ENCODE measurements at places on chromosomes 7 and 10.

DNA sequence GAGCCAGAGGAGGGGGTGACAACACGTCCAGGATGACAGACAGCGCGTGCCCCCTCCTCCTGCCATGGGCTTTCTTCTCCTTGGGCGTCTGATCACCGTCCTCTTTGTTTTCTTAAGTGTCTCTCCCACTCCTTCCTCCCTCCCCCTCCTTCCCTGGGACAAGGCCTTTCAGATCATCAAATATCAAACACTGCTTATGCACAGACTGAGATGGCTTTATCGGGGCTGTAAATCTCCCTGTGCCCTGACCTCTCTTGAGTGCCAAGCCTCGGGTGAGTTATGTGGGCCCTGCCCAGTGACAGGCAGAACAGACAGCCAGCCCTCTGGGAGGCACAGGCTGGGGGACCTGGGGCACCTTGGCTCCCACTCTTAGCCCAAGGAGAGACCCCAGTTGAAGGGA is 116.4 kb downstream of the C10orf105 start:
- DNase-seq = no peak

- DNase-seq = no peak
Observed at GRCh38 chr7:102008535-102009262, 191.3 kb downstream of the CUX1 start.

DNA sequence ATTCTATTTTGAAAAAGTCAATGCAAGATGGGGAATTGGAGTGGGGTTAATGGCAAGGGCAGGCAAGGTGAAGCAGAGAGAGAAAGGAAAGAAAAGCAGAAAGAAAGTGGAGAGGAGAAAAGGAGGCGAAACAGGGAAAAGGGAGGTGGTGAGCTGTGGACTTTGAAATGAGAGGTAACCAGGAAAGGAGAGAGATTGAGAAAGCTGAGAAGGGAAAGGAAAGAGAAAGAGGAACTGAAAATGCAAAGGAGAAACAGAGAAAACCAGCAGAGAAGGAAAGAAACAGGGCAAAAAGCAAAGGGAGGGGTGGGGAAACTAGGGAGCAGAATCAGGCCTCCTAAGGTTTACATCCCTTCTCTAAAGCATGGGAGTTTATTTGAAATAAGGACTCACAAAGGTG is 72.5 kb upstream of the TPK1 start:
- DNase-seq = no peak

- DNase-seq = no peak
Observed at GRCh38 chr7:135441791-135442190, 68.1 kb downstream of the CNOT4 start.

GRCh38 chr10:7560519-7560918 is 106.2 kb downstream of the ITIH5 start:
- DNase-seq = no peak

- DNase-seq = no peak
Observed at GRCh38 chr7:106608661-106609060, 52.3 kb downstream of the CCDC71L start.

- DNase-seq = no peak
Observed at GRCh38 chr7:48959676-48960075, 35.3 kb downstream of the CDC14C start.

GRCh38 chr7:84513061-84513460 is 318.5 kb upstream of the SEMA3A start:
- DNase-seq = no peak

- no peak for DNase-seq
Observed at GRCh38 chr10:12482587-12482986, 133.2 kb downstream of the CAMK1D start.

DNA sequence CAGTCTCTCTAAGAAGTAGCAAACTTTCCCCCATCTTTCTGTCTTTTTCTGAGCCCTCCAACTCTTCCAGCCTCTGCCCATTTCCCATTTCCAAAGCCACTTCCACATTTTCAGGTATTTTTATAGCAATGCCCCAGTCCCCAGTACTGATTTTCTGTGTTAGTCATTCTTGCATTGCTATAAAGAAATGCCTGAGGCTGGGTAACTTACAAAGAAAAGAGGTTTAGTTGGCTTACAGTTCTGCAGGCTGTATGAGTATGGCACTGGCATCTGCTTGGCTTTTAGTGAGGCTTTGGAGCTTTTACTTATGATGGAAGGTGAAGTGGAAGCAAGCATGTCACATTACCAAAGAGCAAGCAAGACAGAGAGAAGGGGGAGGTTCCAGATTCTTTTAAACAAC is 17.2 kb downstream of the PLCE1 start:
- no peak for DNase-seq

DNA sequence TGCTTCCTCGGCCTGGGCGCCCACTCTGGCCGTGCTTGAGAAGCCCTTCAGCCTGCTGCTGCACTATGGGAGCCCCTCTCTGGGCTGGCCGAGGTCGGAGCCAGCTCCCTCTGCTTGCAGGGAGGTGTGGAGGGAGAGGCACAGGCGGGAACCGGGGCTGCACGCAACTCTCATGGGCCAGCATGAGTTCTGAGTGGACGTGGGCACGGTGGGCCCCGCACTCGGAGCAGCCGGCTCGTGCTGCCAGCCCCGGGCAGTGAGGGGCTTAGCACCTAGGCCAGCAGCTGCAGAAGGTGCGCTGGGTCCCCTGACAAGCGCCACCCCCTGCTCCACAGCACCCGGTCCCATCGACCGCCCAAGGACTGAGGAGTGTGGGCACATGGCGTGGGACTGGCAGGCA is 9.0 kb upstream of the PDK4 start:
- no peak for DNase-seq

DNA sequence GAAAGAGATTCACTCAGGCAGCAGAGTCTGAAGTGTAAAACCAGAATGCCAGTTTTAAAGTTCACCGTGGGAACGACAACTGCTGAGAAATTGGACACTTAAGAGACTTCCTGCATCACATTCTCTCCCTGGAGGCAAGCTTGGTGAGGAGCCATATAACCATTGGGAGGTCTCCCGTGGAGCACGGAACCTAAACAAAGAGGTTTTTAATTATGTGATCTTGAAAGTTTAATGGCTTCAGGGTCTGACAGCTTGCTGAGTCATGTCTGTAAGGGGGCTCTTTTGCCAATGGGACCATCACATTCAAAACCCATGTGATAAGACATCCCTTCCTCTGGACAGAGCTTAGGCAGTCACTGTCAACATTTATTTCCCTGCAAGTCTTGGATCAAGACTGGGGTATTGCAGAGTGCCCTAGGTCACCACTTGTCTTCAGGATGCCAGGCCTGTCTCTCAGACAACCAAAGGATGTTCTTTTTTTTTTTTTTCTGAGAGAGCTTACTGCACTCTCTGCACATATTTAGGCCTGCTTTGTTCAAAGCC is 674.4 kb downstream of the TYW1 start:
- DNase-seq = no peak

DNA sequence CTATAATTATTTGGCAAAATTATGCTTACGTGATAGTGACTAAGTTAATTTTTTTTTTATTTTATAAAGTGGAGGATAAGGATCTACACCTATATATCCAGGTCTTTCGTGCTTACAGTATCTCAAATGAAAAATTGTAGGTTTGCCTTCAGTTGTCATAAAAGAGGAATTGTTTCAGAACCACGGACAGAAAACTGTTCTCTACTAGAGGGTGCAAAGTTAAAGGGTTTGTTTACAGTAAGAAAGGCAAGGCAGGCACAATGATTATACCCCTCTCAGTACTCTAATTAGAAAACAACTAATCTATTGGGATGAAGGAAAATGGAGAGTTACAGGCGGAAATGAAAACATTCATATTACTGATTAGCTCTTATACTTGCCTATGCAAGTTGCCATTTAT is 1.5 kb downstream of the PCLO start:
- no peak for DNase-seq

DNA sequence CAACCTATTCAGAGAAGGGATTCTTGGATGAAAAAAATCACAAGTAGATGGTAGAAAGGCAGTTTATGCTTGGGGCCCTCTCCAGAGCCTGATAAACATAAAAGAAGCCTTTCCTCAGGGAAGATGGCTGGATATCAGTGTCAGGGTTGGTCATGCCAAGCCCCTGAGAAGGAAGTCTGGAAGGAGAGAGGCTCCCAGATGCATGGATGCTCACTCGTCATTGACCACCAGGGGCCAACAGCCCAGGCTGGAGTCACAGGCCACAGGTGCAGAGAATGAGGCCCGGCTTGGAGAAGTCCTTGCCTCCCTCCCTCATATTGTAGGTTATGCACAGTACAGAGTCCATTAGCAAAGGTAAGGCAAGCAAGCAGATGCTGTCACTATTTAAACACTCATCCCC is 506.7 kb downstream of the GRID1 start:
- DNase-seq = no peak

- no peak for DNase-seq
Observed at GRCh38 chr7:155986497-155987160, 174.4 kb upstream of the SHH start.

- no peak for DNase-seq
Observed at GRCh38 chr10:94623572-94623971, 60.0 kb upstream of the CYP2C18 start.

- no peak for DNase-seq
Observed at GRCh38 chr7:8109196-8110022, 140.8 kb downstream of the GLCCI1 start.

- DNase-seq = no peak
Observed at GRCh38 chr10:4188406-4188805, 403.4 kb upstream of the KLF6 start.

GRCh38 chr10:98391065-98391464 is 23.9 kb downstream of the PYROXD2 start:
- DNase-seq = no peak

- DNase-seq = no peak
Observed at GRCh38 chr10:113921561-113922370, 67.3 kb downstream of the NHLRC2 start.

DNA sequence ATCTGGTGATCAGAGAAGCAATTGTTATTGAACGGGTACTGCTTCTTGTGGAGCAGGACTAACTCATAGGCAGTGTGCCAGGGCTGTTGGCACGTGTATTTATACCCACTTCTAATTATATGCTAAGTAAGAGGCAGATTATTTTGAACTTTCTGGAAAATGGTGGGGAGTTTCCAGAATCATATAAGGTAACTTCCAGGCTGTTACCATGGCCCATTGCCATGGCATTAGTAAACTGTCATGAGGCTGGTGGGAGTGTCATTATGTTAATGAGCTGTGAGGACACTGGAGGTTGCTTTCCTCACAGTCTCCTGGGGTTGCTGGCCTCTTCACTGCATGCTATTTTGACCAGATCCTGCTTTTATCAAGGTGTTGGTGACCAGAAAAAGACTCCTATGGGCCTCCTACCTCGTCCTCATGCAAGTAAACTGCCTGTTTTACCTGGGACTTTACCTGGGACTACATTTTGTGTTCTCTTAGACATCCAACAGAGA is 122.6 kb downstream of the KCND2 start:
- DNase-seq = no peak

GRCh38 chr10:131049016-131049415 is 262.5 kb downstream of the TCERG1L start:
- DNase-seq = no peak

DNA sequence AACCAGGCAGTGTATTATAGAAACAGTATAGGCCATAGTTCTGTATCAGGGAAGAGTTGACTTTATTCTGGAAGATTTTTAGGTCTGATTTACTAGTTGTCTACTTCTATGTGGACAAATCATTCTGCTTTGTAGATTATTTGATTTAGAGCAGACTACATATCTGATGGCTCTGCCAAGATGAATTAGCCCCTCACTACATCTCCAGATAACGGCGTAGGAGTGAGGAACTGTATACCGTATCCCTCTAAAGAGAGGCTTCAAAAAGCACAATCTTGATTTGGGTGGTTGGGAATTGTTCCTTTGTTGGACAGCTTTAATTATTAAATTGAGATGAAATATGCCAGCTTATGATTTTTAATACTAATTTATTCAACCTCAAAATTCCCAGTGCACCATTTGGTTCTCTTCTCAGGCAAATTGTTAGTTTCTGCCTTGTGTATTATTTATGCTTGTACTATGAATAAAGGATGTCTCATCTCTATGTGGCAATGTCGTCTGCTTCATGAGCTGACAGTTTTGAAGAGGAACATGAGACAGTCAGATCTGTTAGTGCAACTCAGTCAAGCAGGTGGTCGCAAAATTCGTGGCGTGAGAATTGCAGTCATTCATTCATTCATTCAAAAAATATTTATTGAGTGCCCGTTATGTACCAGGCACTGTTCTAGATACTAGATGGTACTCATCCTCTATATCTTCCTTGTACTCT is 422.8 kb downstream of the EXOC4 start:
- no peak for DNase-seq

DNA sequence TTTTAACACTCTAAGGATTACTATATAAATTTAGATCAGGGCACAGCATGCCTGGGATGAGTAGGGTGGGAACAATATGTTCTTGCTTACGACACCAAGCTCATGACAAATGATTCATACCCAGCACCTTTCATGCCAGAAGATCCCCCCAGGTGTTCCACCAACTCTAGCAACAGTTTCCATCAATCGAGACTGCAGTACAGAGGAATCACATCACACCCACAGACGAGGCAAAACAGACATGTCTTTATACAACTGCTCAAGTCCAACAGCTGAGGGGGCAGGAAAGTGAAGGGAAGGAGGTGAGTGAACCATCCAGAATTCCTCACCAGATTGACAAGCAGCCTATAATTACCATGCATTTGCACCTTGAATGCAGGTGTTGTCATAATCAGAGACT is 3.6 kb downstream of the SORCS1 start:
- no peak for DNase-seq

DNA sequence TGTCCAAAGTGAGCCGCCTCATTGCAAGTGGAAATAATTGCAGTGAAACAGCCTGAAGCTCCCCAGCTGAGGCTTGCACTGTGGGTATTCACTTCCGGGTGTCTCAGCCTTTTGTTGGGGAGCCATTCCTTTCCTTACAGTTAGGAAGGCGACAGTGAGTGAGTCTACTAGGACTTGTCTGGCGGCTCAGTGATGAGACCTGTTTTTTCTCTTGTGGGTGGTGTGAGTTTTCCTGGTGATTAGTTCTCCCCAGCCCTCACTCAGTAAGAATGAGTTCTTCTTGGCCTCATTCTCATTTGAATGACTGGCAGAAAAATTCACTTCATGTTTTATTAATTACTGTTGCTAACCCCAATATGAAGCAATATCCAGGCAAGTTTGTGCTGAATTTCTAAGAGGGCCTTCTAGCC is 2.6 kb downstream of the PGAM1 start:
- no peak for DNase-seq

- no peak for DNase-seq
Observed at GRCh38 chr10:114780577-114781184, 40.9 kb upstream of the FHIP2A start.

DNA sequence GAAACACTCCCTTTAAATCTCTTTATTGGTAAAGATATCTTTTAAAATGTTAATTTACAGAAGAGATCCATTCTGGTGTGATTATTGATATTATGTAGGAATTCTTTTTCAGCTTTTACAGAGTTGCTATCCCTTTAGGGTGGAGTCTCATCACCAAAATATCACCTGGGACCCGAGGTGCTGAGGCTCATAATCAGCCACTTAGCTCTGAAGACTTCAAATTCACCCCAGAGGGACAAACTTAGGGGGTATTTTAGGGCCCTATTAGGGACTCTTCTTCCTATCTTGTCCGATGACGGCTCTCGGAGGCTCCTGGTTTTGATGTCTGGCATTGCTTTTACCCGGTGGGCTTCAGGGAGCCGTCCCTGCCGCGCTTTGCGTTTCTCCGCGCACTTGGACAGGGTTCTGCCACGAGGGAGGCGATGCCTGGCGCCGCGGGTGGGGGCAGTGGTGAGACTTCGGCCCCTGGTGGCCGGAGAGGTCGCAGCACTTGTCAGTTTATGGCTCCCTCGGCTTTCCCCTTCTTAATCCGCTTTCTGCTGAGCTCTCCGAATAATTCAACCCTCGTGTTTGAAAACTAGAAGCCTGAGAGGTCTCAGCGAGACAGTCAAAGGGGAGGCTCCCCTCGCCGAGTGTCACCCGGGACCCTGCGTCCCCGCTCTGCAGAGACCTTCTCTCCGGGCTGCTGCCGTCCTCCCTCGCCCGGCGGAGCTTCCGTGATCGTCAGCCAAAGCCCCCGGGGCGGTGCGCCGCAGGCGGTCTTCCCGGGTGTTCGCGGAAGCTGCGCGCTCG is 27.8 kb downstream of the RBM20 start:
- DNase-seq = peak; percentile 27
